ENCODE measurements at places on chromosomes 6 and 20.

GRCh38 chr20:8547035-8547650 is 415.1 kb downstream of the PLCB1 start:
- no peak for DNase-seq

GRCh38 chr20:3751675-3752385 is 15.7 kb downstream of the ADISSP start:
- peak; percentile 69 for DNase-seq

- no peak for DNase-seq
These were observed 247.3 kb upstream of the PDE10A start for GRCh38 chr6:165910184-165910966.

- no peak for DNase-seq
These were observed 82.5 kb downstream of the TRIM27 start for GRCh38 chr6:28841290-28841689.

DNA sequence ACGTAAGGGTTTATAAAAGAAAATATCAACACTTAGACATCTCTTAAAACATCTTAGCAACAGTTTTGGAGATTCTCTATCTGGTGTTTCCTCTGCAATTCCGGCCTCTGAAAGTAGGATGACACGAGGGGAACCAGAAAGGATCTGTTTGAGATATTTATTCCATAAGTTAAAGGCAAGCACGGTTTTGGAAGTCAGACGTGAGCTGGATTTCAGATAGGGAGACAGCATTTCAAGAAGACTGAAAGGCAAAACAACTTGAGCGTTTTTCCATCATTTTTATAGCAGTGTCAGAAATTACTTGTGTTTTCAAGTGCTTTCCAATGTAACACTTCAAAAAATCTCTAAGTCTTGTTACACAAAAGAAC is 52.9 kb upstream of the BTN3A2 start:
- DNase-seq, result no peak

DNA sequence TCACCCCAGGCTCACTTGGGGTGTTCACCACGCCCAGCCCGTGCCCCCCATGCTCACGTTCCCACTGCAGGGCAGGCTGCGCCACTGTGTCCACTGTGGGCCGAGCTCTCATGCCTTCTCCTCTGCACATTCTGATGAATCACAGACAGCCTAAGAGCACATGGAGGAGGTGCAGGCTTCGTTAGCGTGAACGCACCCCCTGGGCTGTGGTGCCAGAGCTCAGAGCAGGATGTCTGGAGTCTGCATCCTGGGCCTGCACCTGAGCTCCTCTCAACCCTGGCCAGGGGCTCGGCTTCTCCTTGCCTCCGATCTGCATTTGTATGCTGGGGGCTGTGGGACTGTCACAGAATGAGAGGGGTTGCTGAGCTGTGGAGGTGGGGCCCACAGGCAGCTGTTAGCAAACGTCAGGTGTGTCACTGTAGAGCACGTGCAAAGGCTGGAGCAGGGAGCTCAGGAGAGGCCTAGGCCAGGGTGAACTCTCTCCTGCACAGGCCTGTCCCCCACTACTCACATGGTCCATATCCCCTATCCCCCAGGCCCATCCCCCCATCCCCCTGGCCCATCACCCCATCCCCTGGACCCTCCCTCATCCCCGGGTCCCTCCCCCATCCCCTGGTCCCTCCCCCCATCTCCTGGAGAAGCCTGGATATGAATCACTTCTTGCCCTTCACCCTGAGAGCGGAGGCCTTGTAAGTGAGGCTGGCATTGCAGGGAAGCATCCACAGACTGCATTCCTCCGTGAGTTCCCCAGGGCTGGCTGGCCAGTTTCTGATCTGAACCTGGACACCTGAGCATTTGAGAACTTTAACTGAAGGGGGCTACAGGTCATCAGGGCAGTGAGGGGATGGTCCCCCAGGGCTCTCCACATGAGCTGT is 309.5 kb downstream of the TAF4 start:
- no peak for DNase-seq

DNA sequence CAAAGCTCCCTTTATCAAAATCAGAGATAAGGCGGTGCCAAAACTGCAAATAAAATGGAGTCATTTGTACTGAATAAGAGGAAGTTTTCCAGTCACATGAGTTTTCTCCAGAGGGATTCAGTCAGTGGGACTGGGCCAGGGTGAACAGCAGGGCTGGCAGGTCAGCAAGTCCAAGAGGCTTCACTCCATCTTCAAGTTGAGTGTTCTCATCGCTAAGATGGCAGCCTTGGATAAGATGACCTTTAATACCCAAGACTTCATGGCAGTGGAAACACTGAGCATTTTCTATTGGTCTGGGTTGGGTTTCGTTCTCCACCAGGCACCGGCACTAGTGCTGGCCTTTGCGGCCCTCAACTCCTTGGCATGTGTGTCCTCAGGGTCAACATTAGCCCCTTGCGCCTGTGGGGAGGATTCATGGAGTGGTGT is 29.3 kb upstream of the IGF2R start:
- DNase-seq, result no peak

DNA sequence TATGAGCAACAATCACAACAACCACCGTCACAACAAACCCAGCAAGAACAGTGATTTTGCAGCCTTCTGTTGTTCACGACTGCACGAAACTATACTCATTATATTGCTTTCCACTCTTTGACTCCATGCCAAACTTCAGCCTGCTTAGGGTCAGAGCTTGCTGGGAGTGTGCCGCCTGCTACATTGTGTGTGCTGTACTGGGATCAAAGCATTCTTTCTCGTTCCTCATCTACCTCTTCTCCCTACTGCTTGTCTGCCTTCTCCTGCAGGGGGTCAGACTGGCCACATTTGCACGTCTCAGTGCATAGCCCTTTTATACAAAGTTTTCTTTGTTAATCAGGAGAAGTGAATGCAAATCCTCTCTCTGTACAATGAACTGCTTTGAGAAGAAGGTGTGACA is 401.6 kb upstream of the CITED2 start:
- no peak for DNase-seq

DNA sequence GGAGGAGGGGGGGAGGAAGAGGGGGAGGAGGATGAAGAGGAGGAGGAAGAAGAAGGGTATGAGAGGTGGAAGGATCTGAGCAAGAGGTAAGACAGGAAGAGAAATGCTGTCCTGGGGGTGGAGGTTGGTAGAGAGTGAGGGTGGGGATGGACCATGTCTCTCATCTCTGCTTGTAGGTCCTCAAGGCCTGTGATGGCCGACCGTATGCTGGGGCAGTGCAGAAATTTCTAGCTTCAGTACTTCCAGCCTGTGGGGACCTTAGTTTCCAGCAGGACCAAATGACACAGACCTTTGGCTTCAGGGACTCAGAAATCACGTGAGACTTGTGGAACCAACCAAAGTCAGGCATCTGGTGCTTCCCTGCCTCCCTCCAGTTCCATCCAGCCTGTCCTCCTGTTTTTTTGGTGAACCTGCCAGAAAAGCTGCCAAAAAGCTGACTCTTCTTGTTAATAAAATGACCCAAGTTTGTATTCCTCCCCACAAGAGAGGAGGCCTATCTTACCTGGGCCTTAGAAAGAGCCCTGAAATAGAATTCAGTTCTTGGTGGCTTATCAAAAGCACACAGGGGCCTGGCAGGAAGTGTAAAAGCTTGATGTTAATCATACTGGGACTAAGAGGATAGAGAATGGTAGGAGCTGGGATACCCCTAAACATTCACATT is 2.5 kb upstream of the C4A start:
- DNase-seq, result no peak

GRCh38 chr20:52484438-52484837 is 292.9 kb upstream of the ZFP64 start:
- no peak for DNase-seq

- DNase-seq, result no peak
These were observed 39.5 kb downstream of the ASXL1 start for GRCh38 chr20:32397567-32398084.

DNA sequence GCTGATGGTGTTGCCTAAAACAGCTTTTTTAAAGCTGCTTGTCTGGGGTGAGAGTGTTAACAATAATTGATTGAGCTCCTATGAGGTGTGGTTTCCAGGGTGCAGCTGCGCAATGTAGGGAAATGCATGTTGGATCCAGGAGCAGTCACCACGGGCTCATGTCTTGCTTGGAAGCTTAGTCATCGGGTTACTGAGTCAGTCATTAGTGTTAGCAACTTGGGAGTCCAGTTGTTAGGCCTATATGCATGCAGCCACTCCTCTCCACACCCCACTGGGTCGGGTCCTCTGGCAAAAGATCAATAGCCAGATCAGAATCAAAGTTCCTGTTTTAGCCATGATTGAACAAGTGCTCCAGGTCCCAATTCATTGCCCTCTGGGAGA is 271.7 kb upstream of the CHD6 start:
- no peak for DNase-seq

DNA sequence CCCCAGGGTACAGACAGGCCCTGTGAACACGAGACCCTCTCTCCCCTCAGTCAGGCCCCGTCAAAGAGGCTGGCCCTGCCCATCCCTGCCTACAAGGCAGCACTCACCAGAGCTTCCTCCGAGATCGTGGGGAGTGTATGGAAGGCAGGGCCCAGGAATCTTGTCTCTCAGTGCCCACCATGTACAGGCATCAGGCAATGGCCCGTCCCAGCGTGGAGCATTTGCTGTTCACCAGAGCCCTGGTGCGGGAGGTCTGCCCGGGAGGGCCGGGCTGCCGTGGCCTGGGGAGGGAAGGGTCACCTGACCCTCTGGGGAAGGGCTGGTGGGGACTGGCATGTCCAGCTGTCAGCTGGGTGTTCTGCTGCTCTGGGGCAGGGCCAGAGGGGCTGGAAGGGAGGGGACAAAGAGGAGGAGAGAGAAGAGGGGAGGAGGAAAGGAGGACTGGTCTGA is at the start of gene IP6K3:
TSS of gene IP6K3 (minus strand) at position 255 of the 450 bp plus-strand sequence. CDS start 11,429 bp downstream, outside the sequence.
- no peak for DNase-seq

GRCh38 chr6:94254689-94255088 is 835.3 kb upstream of the EPHA7 start:
- no peak for DNase-seq

DNA sequence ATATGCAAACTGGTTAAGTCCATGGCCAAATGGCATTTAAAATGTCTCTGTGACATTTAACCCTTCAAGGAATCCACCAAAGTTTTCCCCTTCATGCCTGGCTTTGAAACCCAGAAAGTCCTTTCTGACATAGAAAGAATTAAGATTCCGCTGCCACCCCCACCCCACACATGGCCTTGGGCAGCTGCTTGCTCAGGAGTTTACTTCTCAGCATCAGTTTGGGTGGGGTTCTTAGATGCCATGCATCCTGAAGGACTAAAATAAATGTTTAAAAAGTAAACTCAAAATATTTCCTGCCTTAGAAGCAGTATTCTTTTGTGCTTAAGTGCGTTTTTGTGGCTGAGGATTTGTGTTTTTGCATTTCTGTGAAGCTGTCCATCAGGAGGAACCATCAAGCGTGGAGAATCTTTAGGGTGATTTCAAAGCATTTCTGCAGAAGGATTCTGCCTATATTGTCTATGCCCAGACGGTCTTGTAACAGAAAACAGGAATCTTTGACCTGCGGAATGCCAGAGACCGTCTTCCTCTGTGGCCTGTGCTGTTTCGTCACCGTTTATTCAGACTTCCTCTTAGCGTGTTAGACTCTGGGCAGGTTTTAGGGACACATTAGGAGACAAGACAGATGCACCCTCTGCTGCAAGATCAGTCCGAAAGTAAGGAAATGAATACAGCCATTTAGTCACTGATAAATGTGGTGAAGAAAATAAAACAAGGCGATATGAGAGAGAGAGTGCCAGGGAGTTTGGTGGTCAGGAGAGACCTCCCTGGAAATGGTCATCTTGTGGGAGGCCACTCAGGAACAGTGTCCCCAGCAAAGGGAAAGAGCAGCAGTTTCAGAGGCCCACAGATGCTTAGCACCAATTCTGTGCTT is 6.2 kb downstream of the DUSP22 start:
- no peak for DNase-seq

DNA sequence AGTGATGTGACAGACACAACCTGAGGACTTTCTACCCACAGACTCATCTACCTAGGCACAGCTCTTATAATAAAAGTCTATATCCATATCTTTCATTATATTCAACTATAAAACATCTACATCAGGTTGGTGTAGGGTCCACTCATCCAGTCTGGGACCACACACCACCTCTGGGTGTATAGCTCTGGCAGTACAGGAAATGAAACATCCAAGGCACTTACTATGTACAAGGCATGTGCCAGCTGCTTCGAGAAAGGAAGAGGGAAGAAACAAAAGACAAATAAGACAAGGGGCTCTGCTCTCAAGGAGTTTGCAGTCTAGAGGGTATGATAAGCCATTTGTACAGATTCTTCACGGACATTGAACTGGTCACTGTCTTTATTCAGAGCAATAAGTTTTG is 18.6 kb downstream of the KIF13A start:
- DNase-seq, result no peak

- no peak for DNase-seq
These were observed 60.7 kb upstream of the LTV1 start for GRCh38 chr6:143782481-143782880.

GRCh38 chr6:25359891-25360290 is 80.7 kb downstream of the CARMIL1 start:
- DNase-seq, result no peak

- no peak for DNase-seq
These were observed 6.1 kb downstream of the DOP1A start for GRCh38 chr6:83073615-83074014.

GRCh38 chr6:36378936-36379335 is 8.5 kb downstream of the ETV7 start:
- no peak for DNase-seq

DNA sequence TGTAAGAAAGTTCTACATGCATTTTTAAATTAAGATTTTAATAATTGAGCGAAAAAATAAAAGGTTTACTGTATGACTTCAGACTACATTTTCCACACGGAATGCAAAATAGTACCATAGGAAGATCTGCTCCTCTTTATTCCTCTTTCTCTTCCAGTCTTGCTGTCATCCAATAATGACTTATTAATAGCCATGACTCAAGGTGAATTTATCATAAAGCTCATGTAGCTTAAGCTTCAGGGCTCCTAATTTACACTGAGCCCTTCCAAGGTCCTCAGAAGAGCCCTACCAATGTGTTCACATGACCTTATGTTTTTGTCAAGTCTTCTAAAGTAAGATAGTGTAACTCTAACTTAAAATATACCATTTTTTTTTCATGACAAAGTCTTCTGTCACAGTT is 510.1 kb downstream of the PHF3 start:
- no peak for DNase-seq

GRCh38 chr6:123803504-123804013 is at the start of gene NKAIN2:
NKAIN2 (plus strand) TSS chr6:123803865.
- DNase-seq, result no peak

DNA sequence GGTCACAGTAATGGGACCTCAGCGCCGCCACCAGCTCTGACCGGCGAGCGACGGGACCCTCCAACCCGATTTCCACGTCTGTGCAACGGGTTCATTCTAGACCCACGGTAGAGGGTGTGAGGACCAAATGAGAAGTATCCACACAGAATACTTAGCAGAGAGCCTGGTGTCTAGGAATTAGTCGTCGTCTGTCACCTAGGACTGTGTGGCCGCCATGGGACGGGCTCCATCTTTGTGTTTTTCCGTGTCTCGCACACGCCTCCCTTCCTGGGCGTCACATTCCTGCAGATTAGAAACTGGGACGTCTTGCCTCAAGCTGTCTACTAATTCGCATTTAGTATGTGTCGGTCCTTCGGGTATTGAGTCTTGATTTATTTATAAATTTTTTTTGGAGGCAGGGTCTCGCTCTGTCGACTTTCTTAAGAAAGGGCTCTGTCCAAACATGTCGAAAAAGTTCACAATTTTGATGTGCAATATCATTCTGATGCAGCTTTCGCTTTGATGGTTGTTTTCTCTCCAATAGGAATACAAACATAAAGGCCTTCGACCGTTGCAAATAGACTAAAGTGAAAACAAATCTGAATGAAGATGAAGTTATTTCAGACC is 563 bp downstream of the MGME1 start:
- no peak for DNase-seq

Measured in GM06990 (cell line).